NCI-H2081 treated with DMSO at 0.1 percent for 48 hours (cell line): ENCODE measurements at places on chromosomes 13 and 19.
A peak's percentile ranks its signal among the peaks of the same experiment; 100 is the strongest.

DNA sequence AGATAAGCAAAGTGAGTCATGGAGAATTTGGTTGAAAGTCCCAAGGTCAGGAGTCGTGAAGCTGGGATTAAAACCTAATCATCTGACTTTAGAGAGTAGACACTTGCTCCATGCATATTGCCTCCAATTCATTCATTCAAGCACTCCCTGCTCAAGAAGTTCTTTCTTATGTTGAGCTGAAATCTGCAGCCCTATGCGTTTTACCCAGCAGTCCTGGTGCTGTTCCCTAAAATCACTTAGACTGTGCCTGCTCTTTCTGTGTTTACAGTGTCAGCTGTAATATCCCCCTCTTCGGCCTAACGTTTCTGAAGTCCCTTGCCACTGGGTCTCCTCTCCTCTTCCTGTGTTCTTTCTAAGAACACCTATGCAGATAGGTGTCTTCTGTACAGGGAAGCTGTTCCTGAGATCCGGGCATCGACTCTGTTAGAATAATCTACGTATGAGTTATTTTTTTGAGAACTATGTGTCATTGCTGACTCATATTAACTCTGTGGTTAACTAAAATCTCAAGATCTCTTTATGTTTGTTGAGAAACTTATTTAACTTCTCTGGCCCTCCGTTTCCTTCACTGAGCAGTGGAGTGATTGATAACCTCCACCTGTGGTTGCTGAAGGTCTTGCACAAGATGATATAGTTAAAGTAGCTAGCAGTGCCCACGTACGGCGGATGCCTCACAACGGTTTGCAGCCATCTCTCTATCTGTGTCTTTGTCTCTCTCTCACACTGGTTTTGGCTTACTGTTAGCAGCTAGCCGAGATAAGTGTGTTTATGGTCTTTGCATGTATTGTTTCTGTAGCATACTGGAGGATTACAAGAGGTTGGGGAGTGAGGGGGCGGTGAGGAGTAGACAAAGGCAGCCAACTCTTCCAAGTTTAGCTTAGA, 4.7 kb downstream of the ALOX5AP start:
- no peak for DNase-seq

GRCh38 chr19:2578901-2579677, 103.2 kb downstream of the GADD45B start:
- DNase-seq, result no peak

DNA sequence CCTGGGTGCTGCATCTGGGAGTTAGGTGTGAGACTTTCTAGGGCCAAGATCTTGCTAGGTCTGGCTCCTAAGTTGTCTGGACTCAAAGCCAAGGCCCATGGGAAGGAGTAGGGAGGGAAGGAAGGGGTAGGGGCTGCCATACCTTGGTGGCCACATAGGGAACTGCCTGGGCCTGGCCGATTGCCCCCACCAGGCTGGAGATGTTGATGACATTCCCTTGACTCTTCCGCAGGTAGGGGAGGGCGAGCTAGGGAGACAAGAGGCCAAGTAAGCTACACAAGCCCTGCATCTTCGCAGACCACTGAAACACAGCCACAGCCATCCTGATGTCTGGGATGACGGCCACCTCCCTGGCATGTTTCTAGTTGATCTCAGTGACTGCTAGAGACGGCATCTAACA, 4.1 kb upstream of the BCAT2 start:
- no peak for DNase-seq

GRCh38 chr19:46887240-46887782, 26.5 kb downstream of the ARHGAP35 start:
- DNase-seq, result no peak

DNA sequence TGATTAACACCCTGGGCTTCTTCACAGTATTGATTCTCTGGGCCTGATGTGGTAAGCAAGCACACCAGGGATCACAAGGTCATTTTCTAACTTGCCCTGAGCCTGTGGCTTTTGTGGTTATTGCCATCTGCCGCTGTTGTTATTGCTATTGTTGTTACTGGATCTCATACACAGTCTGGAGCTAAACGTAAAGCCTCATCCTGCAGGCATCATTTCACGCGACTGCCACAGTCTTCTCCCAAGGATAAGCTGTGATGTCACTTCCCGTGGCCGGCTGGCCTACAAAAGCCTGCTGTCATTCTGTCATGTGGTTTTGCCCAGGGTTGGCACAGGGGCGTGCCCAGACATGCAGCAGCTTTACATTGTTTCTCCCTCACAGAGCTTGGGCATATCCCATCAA, 154.0 kb upstream of the GPR12 start:
- DNase-seq, result no peak

DNA sequence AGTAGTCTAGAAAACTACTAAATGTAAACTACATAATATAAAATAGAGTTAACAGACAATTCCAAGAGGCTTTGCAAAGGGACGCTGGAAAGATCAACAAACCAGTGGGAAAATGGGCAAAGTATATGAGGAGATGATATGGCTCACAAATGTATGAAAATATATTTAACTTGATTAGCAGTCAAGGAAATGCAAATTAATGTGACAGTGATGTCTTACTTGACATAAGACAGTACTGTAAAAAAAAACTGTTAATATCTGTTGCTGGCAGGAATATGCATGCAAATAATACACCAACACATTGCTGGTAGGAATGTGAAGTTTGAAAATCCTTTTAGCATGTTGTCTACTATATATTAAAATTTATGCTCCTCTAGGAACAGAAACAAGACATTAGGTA, 136.1 kb downstream of the ATP8A2 start:
- DNase-seq, result no peak

DNA sequence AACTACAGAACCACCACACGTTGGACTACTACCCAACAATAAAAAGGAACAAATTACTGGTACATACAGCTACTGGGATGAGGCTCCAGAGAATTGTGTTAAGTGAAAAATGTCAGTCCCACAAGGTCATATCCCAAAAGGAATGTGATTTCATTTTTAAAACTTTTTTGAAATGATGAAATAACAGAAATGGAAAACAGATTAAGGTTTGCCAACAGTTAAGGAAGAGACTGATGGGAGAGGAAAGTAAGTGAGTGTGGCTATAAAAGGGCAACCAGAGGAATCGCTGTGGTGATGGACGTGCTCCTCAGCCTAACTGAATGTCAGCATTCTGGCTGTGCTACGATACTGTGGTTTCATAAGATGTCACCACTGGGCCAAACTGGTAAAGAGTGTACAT, 512.8 kb downstream of the UQCRFS1 start:
- no peak for DNase-seq

GRCh38 chr19:48779636-48780035, 24.3 kb downstream of the FGF21 start:
- no peak for DNase-seq

DNA sequence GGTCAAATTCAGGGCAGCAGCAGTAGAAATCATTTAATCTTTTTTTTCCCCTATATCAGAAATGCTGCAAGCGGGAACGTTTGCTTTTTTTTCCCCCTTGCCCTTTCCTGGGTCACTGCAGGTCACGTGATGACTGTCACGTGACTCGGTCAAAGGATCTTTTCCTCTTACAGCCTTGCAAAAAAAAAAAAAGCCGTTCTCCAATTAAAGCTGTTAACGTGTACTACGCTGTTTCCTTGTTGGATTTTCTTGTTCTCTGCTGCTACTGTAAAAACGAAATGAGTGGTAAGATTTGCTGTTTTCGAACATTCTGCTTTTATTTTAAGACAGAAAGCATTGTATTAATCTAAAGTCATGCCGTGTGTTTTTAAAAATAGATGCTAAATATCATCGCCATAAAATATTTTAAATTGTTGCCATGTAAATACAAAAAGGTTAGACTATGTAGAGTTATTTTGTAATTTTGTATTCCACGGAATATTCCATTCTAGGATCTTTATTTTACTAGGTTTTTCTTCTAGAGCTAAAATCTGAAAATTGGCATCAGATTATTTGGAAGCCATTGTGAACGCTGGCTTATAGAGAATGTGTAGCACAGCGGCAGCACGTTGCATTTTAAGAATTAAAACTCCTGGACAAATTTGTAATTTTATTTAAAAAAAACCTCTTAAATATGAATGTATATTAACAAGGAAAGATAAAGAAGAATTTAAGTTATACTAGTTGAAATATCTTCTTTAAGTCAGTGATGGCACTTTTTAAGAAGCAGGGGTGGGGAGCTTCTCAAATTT, 109.8 kb upstream of the MLNR start:
- peak; percentile 56 for DNase-seq

GRCh38 chr13:61608138-61608537, 192.5 kb upstream of the PCDH20 start:
- no peak for DNase-seq

- no peak for DNase-seq
Measured at GRCh38 chr13:107348925-107349324, 781.0 kb upstream of the ARGLU1 start.

DNA sequence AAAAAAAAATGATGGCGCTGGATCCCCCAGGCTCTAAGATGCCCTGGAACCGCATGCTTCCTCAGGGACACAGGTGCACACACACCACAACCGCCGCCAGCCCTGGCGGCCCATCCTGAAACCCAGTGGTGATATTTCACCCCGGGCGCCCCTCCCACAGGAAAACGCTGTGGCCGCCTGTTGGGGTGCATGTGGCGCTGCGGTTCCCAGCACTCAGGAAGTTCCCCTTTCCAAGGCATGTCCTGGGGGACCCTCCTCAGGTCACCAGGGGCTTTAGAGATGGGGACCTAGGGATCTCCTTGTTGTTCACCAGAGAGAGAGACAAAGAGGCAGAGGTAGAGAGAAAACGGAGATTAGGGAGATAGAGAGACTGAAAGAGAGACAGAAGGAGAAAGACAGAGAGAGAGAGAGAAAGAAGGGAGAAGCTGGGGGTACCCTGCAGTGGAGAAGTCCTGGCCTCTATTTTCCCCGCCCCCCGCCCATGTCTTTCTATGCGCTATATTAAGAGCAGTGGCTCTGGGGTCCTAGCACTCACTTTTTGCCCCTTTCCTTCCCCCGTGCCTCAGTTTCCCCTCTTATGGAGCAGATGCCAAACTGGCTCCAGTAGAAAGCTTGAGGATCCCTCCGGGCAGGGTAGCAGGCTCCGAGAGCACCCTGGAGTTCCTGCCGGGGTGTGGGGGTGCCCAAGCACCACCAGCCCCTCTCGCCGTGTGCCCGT, 2.3 kb downstream of the ADGRE2 start:
- no peak for DNase-seq

- DNase-seq, result peak; percentile 71
Measured at GRCh38 chr13:36029166-36029565, 102.0 kb downstream of the DCLK1 start.

- no peak for DNase-seq
Measured at GRCh38 chr13:24505256-24505655, 7.3 kb downstream of the PARP4 start.

GRCh38 chr13:80430561-80430960, 89.6 kb upstream of the SPRY2 start:
- DNase-seq, result no peak

- no peak for DNase-seq
Measured at GRCh38 chr13:70630247-70630646, 522.0 kb upstream of the KLHL1 start.

- no peak for DNase-seq
Measured at GRCh38 chr13:50188696-50189095, 173.5 kb downstream of the KCNRG start.

GRCh38 chr19:9485140-9485539, 13.3 kb downstream of the ZNF560 start:
- no peak for DNase-seq

DNA sequence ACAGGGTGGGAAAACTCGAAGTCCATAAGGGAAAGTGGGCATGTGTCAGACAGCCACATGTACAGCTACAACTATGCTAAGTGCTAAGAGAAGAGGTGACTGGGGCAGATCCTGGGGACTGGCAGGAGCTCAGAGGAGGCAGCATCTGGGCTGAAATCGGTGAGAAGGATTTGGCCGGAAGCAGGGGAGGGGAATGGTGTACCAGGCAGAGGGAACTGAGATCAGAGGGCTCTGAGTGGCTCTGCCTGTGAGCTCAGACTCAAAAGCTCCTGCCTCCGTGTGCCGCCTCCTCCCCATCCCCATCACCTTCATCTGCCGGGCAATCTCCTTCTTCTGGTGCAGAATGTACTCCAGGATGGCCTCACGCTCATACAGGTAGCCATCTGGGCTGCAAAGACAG, 21.8 kb downstream of the NOSIP start:
- no peak for DNase-seq

DNA sequence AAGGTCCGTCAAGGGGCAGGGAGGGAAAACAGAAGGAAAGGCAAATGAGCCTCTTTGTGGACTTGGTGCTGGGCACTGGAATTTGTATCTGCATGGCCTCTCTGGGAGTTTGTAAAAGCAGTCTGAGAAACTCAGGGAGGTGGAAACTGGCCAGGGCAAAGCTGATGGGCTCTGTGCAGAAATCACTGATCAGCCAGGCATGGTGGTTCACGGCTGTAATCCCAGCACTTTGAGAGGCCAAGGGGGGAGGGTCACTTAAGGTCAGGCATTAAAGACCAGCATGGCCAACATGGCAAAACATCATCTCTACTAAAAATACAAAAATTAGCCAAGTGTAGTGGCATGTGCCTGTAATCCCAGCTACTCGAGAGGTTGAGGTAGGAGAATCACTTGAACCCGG, 369.9 kb upstream of the ZNF507 start:
- no peak for DNase-seq

- DNase-seq, result no peak
Measured at GRCh38 chr19:45119582-45119981, 26.6 kb downstream of the PPP1R37 start.

DNA sequence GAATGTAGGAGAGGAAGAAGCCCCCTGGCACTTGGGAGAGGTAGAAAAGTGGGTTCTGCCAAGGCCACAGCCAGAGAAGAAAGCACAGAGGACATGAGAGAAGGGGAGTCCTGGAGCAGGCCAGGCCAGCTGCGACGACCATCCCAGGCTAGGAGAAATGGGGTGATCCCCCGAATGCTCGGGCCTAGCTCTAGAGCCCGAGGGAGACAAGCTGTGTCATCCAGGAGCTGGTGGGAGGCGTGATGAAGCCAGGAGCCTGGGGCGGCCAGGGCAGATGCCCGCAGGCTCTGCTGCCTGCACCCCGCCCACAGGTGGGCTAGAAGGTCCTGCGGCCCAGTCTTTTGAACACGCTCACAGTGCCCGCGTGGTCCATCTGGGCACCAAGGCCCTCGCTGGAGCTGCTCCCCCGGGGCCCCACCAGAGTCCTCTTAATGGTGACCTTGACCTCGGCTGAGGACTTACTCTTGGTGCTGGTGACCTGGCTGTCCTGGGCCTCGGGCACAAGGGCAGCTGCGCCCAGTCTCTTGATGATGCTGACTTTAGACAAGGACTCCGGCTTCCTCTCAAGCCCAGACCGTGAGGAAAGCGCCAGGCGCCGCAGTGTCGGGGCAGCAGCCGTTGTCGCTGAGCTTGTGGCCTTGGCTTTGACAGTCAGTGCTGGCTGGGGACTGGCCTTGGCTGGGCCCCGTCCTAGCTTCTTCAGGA, 26.5 kb downstream of the C19orf47 start:
- DNase-seq, result no peak
